NCI-H524 treated with DMSO at 0.1 percent for 48 hours (cell line): ENCODE measurements at places on chromosomes 7 and 10.

- no peak for DNase-seq
Observed at GRCh38 chr10:55631071-55631654, 729.9 kb downstream of the ZWINT start.

- DNase-seq: no peak
Observed at GRCh38 chr10:14916600-14916999, 37.3 kb downstream of the DCLRE1C start.

- DNase-seq: no peak
Observed at GRCh38 chr7:116213361-116214130, 3.2 kb downstream of the TES start.

GRCh38 chr10:85124603-85125051, 796.2 kb downstream of the CCSER2 start:
- no peak for DNase-seq

DNA sequence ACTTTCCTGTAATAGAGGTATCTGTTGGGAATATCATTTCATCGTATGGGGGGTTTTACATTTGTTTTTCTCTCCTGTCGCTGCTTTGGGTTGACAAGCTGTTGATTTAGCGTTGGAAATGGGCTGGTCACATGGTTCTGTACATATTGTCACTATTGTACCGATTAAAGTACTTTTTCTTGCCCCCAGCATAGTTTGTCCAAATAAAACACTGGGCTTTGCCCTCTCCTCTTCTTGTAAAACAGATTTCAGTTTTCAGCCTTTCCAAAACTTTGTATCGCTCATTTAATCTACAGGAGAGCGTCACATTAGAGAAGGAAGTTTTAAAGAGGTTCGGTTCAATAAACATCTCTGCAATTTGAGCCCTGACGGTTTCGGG, 4.0 kb downstream of the BMI1 start:
- no peak for DNase-seq
